ENCODE measurements at places on chromosomes 5 and 9. TPM values are rescaled to one million over a fixed set of nuclear protein-coding genes. Genes with fewer than 3 reads are reported as not detected.

- H3K27me3 ChIP-seq = no peaks in the 10 kb centered on the region
- no peak overlapping the region for H3K27ac ChIP-seq
- H3K4me1 ChIP-seq = no peaks in the 10 kb centered on the region
- no peak overlapping the region for H3K4me3 ChIP-seq
- no peak for DNase-seq
- no peaks in the 10 kb centered on the region for H3K36me3 ChIP-seq
Observed at GRCh38 chr9:97357056-97357455, 49.6 kb downstream of the CCDC180 start.

GRCh38 chr9:120755810-120756434, 37.3 kb downstream of the FBXW2 start:
- no peak for DNase-seq
- no peaks in the 10 kb centered on the region for H3K4me1 ChIP-seq
- no peaks in the 10 kb centered on the region for H3K27me3 ChIP-seq
- no peak overlapping the region for H3K4me3 ChIP-seq

- no peak for DNase-seq
- H3K27me3 ChIP-seq = no peaks in the 10 kb centered on the region
- no peaks in the 10 kb centered on the region for H3K36me3 ChIP-seq
- H3K4me1 ChIP-seq = no peaks in the 10 kb centered on the region
- no peak overlapping the region for H3K27ac ChIP-seq
- H3K4me3 ChIP-seq = no peak overlapping the region
Observed at GRCh38 chr5:29930316-29930715, 1263.2 kb upstream of the CDH6 start.

DNA sequence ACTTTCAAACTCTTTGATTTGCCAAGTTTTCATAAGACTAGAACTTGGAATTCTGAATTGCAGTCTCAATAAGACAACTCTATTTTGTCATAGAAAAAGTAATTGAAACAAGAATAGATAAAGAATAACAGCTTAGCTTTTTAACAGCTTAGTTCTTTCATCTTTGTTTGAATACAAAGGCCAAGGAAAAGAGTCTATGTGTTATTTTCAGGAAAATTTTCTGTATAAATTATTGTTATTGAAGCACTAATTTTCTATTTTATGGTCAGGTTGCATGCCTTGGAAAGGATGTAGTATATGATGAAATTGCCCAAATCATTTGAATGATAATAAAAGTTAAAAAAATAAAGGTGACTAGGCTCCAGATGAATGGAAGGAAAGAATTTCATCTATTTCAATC, 25.2 kb upstream of the SPRY4 start:
- no peak overlapping the region for H3K27ac ChIP-seq
- H3K4me1 ChIP-seq = no peaks in the 10 kb centered on the region
- H3K4me3 ChIP-seq = no peak overlapping the region
- no peaks in the 10 kb centered on the region for H3K27me3 ChIP-seq

DNA sequence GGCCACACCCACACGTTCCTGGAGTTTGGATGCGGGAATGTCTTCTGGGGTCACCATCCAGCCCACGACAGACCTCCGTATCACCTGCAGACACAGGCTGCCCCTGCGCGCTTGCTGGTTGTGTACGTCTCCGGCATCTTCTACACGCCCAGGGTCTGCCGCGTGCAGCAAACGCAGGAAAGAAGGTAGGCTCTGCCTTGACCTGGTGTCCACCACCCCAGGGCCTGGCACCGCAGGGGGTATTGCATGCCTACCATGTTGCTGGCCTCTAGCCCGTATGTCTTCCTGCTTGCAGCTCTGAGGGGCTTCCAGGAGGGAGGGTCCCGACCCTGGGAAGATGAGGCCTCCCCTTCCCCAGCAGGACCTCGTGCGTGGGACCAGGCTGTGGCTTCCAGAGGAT, 298.8 kb upstream of the IRX4 start:
- H3K27ac ChIP-seq = no peak overlapping the region
- H3K4me1 ChIP-seq = no peaks in the 10 kb centered on the region
- H3K36me3 ChIP-seq = no peaks in the 10 kb centered on the region

DNA sequence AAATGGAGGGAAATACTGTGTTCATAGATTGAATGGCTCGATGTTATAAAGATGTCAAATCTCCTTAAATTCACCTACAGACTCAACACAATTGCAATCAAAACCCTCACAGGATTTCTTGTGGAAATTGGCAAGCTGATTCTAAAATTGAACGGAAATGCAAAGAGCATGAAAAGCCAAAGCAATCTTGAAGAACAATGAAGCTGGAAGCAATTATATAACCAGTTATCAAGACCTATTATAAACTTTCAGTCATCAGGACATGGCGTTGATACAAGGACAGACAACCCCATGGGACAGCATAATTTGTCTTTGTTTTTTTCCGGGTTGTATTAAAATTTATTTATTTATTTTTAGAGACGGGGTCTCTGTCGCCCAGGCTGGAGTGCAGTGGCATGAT, 53.5 kb upstream of the OTULINL start:
- H3K27me3 ChIP-seq = peaks cover 5% of the 10 kb centered on the region
- H3K36me3 ChIP-seq = no peaks in the 10 kb centered on the region
- H3K27ac ChIP-seq = no peak overlapping the region

- H3K36me3 ChIP-seq = no peaks in the 10 kb centered on the region
- no peaks in the 10 kb centered on the region for H3K27me3 ChIP-seq
- no peak for DNase-seq
- H3K4me1 ChIP-seq = peaks cover 13% of the 10 kb centered on the region
- no peak overlapping the region for H3K4me3 ChIP-seq
Observed at GRCh38 chr9:98536542-98537173, 172.1 kb downstream of the GABBR2 start.

- H3K27me3 ChIP-seq = no peaks in the 10 kb centered on the region
- H3K27ac ChIP-seq = no peak overlapping the region
- no peaks in the 10 kb centered on the region for H3K36me3 ChIP-seq
Observed at GRCh38 chr9:136564379-136564988, 18.6 kb upstream of the NOTCH1 start.

GRCh38 chr5:83396662-83397061, 74.9 kb upstream of the VCAN start:
- no peak for DNase-seq
- H3K36me3 ChIP-seq = no peaks in the 10 kb centered on the region
- no peak overlapping the region for H3K27ac ChIP-seq
- H3K4me3 ChIP-seq = no peak overlapping the region

- H3K36me3 ChIP-seq = no peaks in the 10 kb centered on the region
- H3K27ac ChIP-seq = no peak overlapping the region
- no peak for DNase-seq
- no peak overlapping the region for H3K4me3 ChIP-seq
- no peaks in the 10 kb centered on the region for H3K4me1 ChIP-seq
- H3K27me3 ChIP-seq = peaks cover 26% of the 10 kb centered on the region
Observed at GRCh38 chr5:80031109-80031508, 4.0 kb upstream of the THBS4 start.

DNA sequence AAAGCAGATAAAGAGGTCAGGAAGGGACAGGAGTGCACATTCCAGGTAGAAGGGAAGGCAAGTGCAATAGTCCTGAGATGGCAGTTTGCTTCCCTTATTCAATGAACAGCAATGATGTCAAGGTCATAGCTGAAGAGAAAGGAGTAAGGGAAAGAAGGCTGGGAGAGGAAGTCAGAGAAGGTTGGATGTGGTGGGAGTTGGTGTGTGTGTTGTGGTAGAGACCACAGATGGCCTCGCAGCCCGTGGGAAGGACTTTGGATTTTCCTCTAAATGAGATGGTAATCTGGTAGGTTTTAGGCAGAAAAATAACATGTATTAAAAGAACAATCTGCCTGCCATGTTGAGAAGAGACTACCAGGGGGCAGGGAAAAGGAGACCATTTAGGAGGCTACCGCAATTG, 25.1 kb upstream of the LPAR1 start:
- H3K27me3 ChIP-seq = no peaks in the 10 kb centered on the region

- no peak overlapping the region for H3K4me3 ChIP-seq
- no peaks in the 10 kb centered on the region for H3K36me3 ChIP-seq
- H3K4me1 ChIP-seq = peaks cover 26% of the 10 kb centered on the region
- DNase-seq = no peak
- peak overlapping the region; percentile 71 for H3K27ac ChIP-seq
Observed at GRCh38 chr9:99075246-99075912, 29.5 kb upstream of the TGFBR1 start.

GRCh38 chr5:163362840-163363371, 74.5 kb upstream of the CCNG1 start:
- H3K27me3 ChIP-seq = no peaks in the 10 kb centered on the region
- no peak overlapping the region for H3K4me3 ChIP-seq
- no peak overlapping the region for H3K27ac ChIP-seq

DNA sequence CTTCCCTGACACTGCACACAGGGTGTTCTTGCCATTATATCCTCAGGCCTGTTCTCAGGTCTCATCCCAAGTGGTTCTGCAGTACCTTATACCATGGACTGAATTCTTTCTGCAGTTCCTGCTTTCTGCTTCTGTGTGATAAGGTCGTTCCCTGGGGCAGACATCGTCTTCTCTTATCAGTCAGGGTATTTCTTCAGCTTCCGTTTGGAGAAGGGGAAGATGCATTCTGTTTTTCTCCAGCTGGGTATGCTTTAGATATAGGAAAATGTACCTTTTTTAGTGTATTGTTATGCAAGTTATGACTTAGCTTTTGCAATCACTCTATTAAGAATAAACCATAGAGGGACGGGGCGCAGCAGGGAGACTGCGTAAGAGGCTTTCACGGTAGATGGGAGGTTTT, 31.1 kb downstream of the RALGPS1 start:
- no peaks in the 10 kb centered on the region for H3K36me3 ChIP-seq
- no peak overlapping the region for H3K4me3 ChIP-seq
- H3K27me3 ChIP-seq = peaks cover 13% of the 10 kb centered on the region
- no peak for DNase-seq

- no peak for DNase-seq
- no peaks in the 10 kb centered on the region for H3K4me1 ChIP-seq
- H3K27me3 ChIP-seq = no peaks in the 10 kb centered on the region
- H3K4me3 ChIP-seq = no peak overlapping the region
- no peak overlapping the region for H3K27ac ChIP-seq
- no peaks in the 10 kb centered on the region for H3K36me3 ChIP-seq
Observed at GRCh38 chr5:29051509-29051908, 2013.1 kb upstream of the CDH9 start.

DNA sequence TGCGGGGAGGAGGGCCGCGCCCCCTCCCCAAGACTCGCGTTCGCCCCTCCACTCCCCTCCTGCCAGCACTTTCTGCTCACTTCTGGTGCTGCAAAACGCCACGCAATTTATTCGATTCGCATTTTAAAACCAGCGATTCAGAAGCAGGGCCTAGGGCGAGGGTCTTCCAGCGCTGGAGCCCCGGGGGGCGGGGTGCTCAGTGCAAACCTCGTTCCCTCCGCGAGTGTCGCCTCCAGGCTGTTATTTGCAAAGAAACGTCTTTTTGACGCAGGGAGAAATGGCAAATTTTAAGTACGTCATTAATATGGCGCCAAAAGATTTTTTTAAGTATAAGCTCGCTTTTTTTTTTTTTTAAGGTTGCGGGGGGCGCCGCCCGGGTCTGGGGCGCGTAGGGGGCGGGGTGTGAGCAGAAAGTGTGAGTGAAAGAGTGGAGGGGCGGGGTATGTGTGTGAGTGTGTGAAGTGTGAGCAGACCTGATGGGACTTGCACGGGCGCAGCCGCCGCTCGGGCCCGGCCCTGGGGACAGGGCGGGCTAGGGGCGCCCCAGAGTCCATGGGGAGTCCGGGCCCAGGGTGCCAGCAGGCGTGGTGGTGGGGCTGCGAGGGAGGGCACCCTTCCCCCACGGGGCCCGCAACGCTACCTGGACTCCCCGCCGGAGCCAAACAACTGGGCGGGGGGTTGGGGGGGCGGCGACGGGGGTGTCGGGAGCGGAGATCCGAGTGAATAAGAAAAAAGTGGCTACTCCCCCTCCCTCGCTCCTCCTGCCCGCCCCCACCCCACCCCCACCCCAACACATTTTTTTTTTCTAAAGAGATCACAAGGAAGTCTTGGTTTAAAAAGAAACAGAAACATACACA, at the start of gene JADE2:
JADE2 (plus strand) TSS at position 845 of the 857 bp plus-strand sequence. CDS start 10,188 bp downstream, outside the sequence.
- DNase-seq = peak; percentile 56
- peaks cover 14% of the 10 kb centered on the region for H3K27me3 ChIP-seq
- H3K4me3 ChIP-seq = peak within 1 kb of the TSS; percentile 74
- peak within 1 kb of the TSS; percentile 49 for H3K27ac ChIP-seq
- peaks cover 14% of the 10 kb centered on the region for H3K4me1 ChIP-seq
- H3K36me3 ChIP-seq = no peaks in the 10 kb centered on the region

GRCh38 chr5:172377856-172378255, 76.5 kb downstream of the SH3PXD2B start:
- peaks cover 31% of the 10 kb centered on the region for H3K36me3 ChIP-seq
- H3K4me3 ChIP-seq = no peak overlapping the region
- H3K27ac ChIP-seq = no peak overlapping the region
- H3K4me1 ChIP-seq = peaks cover 11% of the 10 kb centered on the region
- H3K27me3 ChIP-seq = no peaks in the 10 kb centered on the region

Gene IGFBPL1
- total RNA-seq = 5.6 TPM

Gene SHLD3
- 2.7 TPM for total RNA-seq

Gene NAIF1
- 10.2 TPM for total RNA-seq

Gene TMOD1
- total RNA-seq = 0.48 TPM

Measured in astrocyte (in vitro differentiated cells and primary cell).